ENCODE measurements at places on chromosomes 6 and 20.

DNA sequence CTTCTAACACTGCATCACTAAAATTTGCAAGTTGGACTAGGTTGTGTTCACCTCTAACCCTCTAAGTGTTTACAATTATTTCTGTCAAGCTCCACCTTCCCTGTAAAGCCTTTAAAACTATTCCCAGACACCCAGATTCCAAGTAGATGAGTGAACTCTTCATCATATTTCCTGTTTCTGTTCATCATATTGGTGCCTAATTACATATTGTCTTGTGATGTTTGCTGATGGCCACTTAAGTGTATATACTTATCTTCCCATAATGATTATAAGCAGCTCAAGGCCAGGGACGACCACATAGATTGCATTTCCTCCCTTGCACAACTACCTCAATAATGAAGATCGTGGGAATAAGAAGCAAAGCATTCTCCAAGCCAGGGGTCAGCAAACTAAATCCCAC is 16.8 kb downstream of the TNFRSF21 start:
- no peak for DNase-seq

GRCh38 chr20:21102603-21103311 is 3.4 kb downstream of the LINC00237 start:
- peak; percentile 26 for DNase-seq

DNA sequence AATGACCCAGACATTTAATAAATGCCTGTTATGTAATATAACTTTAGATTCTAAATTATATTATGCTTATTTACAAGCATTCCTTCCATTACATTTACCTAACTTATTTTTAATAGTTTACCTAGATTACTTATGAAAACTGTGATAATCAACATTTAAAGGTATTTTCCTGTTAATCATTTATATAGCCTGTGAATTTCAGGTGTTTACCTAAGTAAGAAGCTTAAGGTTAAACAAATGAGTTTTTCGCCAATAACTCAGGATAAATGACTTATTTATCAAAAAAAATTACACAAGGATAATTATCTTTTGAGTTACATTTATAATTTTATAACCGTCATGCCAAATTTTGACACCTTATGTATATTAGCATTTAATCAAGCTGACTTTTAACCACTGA is 35.5 kb downstream of the UBD start:
- no peak for DNase-seq

- DNase-seq = no peak
Observed at GRCh38 chr6:150631283-150631983, 31.7 kb downstream of the PLEKHG1 start.

GRCh38 chr20:34017610-34018009 is 23.9 kb downstream of the RALY start:
- no peak for DNase-seq

DNA sequence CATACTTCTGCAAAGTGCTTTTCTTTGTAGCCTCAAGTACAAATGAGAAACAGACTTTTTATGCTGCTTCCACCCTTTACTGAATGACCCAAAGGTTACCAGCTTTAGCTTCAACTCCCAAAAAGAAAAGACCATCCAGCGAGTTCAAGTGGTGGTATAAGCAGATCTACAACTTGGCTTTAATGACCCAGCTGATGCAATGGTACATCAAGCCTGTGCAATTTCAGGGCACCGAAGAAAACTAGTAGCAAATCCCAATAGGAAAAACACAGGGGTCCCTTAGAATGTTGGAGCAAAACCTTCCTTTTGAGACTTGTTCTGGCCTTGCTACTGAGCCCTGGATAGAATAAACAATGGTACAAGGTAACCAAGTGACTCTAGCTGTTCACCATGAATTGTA is 33.8 kb downstream of the STX7 start:
- no peak for DNase-seq

DNA sequence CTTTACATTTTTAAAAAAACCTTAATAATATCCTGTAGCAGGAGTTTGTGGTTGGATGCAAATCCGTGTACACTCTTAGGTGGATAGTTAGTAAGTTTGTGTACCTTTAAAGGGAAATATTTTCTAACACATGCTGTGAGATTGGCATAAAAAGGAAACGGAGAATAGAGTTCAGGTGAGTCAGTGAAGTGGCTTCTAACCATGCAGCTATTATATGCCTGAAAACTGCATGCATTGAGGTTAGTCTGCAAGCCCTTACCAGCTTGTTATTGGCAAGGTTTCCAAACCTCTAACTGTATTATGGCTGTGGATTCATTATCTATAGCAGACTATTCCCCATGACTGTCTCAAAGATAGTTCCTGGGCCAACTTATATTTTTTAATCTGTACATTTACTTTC is 420.6 kb upstream of the MMS22L start:
- DNase-seq = no peak

DNA sequence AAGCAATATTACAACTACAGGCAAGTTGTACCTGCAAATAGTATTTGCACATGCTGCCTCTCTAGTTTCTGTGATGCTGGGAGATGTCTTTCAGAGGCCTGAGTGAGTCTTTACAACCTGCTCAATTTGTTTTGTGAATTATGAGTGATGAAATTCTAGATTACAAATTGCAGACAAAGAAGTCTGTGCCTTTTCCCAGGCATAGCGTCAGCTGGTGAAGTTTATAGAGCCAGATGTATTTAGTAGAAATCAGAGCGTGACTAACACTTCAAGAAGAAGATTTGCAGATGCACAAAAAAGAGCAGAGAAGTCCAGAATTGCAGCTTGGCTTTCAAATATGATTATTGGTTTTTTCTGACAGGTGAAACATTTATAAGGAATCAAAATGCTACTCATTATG is 289.9 kb downstream of the PLCB1 start:
- DNase-seq = no peak

DNA sequence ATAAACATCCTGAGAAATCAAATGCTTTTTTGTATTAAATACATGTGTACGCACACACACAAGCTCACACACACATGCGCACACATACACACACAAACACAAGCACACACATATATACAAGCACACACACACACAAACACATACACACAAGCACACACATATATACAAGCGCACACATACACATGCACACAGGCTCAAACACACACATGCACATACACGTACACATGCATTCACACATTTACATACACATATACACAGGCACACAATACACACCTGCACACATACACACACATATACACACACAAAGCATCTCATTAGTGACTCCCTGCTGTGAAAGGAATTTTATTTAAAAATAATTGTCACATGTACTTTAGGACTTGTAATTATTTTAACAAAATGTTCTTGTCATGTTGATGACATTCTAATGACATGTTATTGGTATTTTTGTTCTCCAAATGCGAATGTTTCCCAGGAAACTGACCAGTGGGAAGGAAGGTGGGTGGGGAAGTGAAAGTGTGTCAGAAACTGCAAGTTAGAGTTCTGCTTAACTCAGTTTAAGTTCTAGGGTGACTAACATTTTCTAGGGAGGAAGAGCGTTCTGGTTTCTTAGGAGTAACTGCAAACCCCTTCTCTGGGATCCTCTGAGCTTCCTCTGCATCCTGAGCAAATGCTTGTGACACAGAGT is 113.9 kb upstream of the ZNF217 start:
- DNase-seq = peak; percentile 61

GRCh38 chr6:73515204-73515655 is 5.6 kb downstream of the EEF1A1 start:
- peak; percentile 64 for DNase-seq

- DNase-seq = no peak
Observed at GRCh38 chr6:14464055-14464454, 346.5 kb downstream of the CD83 start.

DNA sequence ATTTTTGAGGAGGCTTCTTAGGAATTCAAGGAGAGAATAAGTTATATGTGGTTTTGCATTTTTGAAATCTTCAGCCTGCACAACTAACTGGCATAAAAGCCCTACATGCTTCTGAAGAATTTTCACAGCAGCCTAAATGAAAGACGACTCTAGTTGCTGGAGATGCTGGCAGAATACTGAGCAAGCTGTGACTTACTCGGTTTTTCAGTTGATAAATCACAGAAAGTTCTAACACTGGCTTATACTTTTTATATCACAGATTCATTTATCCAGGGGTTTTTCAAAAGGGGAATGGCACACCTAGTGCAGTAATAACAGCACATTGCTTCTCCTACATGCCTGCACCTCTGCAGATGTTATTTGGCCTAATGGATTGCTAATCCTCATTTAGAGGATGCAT is 134.6 kb downstream of the IMPG1 start:
- no peak for DNase-seq

GRCh38 chr20:10565191-10565921 is 108.4 kb downstream of the JAG1 start:
- no peak for DNase-seq

DNA sequence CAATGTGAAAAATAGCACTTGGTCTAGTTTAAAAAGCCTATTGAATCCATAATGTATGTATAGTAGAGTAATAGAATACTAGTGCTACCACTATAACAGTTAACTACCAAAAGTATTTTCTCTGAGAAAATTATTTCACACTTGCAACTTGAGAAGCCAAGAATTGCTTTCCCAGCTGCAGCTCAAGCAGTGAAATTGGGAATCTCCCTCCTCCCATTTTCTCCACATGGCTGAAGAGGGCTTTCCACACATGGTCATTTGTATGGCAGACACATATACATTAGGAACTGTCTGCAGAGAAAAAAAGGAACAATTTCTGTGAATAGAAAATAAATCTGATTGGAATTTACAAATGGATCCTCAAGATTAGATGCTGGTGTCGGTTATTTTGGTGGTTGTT is 34.5 kb downstream of the TOMM6 start:
- no peak for DNase-seq

DNA sequence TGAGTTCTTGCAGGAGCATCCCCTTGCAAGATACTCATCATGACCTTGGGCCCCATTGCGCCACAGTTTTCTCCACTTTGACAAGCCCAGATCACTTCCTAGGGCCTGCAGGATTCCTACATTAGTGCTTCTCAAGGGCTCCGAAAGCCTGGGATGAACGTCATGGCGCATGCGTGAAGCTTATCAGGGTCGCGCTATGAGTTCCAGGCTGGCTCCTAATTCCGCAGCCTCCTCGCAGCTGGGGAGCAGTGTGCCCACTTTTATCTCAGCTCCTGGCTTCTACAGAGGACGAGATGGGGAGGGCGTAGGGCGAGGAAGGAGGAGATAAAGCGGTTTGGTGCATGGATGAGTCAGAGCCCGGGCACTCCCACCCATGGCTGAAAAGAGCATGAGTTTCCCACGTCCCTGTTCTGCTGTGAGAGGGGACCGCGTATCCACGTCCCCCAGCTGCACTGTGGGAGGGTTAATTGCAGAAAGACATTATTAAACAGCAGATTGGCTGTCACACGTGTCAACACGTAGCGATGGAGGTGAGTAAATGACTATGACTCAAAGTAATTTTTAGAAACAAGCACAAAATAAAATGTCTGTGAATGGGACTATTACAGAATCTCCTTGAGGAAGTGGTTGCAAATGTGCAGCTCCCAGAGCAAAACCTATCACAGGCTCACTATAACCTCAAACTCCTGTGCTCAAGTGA is 72.9 kb upstream of the DSP start:
- no peak for DNase-seq

DNA sequence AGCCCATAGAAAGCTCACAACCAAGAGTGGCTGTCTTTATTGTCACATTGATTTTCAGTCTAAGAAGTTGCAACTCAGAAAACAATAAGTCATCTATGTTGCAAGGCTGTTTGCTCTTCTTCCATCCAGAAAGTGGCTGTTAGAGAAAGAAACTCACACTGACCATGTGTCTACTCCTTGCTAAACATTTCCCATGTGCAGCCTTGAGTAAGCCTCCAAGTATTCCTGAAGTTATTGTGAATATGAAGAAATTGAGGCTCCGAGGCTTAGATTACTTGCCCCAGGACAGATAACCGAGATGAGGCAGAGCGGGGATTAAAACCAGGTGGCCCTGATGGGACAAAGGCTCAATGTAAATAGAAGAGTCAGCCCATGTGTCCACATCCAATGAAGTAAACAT is 105.0 kb downstream of the SPTLC3 start:
- DNase-seq = no peak

- DNase-seq = no peak
Observed at GRCh38 chr20:41424546-41424945, 57.9 kb upstream of the EMILIN3 start.

- no peak for DNase-seq
Observed at GRCh38 chr6:98833307-98834059, 891 bp upstream of the POU3F2 start.

DNA sequence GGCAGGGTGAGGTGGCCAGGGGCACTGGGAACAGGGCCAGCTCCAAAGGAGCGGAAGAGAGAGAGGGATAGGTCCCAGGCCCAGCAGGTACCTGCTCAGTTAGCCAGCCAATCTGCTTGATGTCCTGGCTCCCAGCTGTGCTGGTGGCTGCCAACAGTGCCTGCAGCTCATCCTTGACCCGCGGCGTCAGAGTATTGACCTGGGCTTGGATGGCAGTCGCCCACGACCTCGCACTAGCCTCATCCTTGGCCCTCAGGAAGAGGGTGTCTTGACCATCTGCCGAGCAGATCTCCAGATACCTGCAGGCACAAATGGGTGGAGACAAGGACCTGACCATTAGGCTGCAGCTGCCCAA is 11.1 kb upstream of the CDK5RAP1 start:
- no peak for DNase-seq

DNA sequence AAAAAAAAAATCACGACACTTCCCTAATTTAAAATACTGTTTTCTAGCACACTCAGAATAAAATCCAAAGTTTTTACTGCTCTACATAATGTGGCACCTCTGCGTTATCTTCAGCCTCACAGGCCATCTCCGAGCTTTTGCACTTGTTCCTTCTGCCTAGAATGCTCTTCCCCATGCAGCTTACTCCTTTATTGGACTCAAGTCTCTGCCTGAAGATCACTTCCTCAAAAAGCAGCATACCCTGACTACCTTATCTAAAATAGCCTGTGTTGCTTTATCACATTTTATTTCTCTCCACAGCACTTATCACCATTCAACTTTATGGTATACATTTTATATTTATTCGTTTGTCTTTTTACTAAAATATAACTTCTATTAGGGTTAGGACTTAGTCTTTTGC is 2.3 kb downstream of the ZNF322 start:
- no peak for DNase-seq

DNA sequence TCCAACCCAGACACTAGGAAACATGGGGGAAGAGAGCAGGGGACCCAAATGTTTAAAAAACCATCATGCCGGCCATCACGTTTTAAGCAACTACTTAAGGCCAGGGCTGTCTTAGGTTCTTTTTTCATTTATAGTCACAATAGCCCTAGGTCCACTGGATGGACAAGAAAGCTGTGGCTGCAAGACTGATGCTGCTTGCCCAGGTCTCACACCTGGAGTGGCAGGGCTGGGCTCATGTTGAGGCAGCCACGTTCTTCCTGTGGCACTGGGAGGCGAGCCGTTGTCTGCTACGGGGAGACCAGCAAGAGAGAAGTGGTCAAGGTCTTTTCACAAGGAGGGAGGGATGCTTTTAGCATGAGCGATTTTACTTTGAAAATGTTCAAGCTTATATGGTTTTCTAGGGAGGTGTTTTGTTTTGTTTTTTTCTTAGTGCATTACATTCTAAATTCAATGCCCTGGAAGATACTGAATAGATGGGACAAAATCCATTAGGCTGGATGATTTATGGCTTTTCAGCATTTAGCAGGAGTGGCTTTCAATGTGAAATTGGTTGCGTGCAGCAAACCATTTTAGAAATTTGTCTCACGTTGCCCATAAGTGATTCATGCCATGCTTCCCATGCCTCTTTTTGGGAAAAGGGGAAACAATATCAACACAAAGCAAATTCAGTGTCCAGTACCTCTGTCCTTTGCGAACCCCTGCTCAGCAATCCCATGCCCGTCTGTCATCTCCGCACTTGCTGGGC is 106.6 kb upstream of the SNX9 start:
- no peak for DNase-seq

- peak; percentile 3 for DNase-seq
Observed at GRCh38 chr20:61803915-61804751, 261.5 kb downstream of the TAF4 start.

- no peak for DNase-seq
Observed at GRCh38 chr20:60362531-60362930, 404.3 kb downstream of the CDH26 start.

All from activated CD4-positive, alpha-beta T cell treated with anti-CD3 and anti-CD28 coated beads, Interleukin-2, amount 50 U/mL, for 16 hours (primary cell).